CD8-positive, alpha-beta memory T cell (primary cell): ENCODE measurements at places on chromosomes 6 and 20.

DNA sequence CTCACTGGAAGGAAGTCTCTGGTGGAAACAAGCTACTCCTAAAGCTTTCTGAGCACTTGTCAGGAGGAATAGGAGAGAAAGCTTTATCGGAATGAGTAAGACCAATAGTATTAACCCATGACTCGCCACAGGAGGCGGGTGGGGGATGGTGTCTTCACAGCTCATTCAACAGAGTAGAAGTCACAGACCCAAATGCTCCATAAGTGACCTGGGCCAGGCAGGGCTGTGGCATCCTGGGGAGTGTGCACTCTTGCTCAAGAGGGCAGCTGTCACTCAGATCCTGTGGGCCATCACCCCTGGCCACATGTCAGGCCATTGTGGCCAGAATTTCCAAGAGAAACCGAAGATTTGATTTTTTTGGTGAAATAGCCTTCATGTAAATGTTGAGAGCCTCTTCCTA is 116.0 kb downstream of the SYCP2 start:
- no peak for DNase-seq

- DNase-seq, result no peak
These were observed 69.5 kb upstream of the SAMD5 start for GRCh38 chr6:147438758-147439528.

- no peak for DNase-seq
These were observed 104.5 kb upstream of the ASF1A start for GRCh38 chr6:118789419-118789818.

- DNase-seq, result no peak
These were observed 28.2 kb upstream of the ARMC2 start for GRCh38 chr6:108820006-108820405.

DNA sequence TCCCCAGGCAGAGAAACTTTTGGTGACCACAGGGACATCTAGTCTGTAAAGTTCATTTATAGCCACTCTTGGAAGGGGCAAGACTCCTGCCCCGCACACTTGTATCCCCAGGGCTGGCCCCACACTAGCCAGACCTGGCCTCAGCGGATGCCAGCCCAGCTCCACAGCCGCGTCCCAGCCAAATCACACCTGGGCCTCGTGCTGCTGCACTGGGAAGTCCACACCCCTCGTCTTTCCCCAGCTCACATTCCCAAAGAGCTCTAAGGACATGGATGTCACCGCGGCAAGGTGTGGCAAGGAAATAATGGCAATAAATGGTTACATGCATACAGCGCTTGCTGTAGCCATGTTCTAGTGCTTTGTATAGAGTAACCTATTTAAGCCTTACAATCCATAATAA is 8.6 kb downstream of the IP6K3 start:
- no peak for DNase-seq

DNA sequence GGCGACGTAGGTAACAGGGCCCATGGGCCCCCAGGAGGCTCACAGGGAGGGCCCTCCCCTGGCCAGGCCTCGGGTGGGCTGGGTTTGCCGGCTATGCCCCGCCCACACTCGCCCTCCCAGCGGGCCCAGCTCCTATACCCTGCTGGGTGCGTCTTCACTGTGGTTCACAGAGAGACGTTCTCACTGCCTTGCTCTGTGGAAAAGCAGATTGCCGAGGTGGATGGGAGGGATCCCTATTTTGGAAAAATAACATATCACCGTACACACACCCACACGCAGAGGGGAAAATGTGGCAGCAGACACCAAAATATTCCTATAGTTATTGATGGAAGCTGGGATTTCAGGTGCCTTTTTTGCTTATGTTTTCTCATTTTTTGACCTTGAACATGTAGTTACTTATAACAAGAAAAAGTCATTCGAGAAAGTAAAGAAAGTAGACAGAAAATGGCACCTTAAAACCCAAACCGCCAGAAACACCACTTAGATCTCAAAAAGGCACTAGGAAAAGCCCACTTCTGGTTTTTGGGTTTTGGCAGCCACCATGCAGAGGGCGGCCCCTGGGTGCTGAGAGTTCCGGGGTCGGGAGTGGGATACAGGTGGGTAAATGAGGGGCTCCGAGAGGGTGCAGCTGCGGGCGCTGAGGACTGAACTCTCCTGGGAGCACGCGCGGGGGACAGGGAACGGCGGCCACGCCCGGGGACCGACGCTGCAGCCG is 49.4 kb downstream of the TMEM242 start:
- peak; percentile 79 for DNase-seq

GRCh38 chr6:41257369-41258195 is 28.9 kb downstream of the TREM1 start:
- DNase-seq, result no peak

GRCh38 chr6:42314571-42315258 is 97.1 kb upstream of the MRPS10 start:
- DNase-seq, result no peak

DNA sequence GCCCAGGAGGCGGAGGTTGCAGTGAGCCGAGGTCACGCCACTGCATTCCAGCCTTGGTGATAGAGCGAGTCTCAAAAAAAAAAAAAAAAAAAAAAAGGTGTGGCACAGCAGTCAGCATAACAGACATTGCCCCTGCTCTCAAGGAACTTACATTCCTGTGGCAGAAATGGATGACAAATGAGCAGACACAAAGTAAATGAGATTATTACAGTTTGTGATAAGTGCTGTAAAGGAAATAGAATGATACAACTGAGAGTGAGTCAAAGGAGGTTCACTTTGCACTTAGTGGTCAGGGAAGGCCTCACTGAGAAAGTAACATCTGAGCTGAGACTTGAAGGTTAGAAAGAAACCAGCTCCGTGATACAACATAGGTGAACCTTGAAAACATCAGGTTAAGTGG is 36.4 kb downstream of the CEP250 start:
- no peak for DNase-seq

- DNase-seq, result no peak
These were observed 124.4 kb upstream of the NUP153 start for GRCh38 chr6:17831135-17831534.

- DNase-seq, result no peak
These were observed 28.3 kb downstream of the C6orf132 start for GRCh38 chr6:42113936-42114636.

DNA sequence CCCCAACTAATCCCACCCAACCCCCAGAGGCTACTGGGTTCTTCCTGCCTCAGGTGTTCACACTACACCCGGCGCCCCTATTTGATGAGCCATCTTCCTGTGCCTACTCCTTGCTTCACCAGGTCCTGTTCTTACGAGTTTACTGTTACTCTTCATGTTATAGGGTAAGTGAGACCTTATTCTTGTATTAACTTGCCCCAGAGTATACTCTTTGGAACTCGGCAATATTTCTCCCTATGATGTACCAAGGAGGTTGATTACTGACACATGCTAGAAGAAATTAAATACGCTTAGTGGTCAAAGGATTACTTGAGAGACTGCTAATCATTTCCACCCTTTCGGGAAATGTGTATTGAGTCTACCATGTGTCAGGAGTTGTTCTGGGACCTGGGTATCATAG is 8.9 kb downstream of the RING1 start:
- no peak for DNase-seq

DNA sequence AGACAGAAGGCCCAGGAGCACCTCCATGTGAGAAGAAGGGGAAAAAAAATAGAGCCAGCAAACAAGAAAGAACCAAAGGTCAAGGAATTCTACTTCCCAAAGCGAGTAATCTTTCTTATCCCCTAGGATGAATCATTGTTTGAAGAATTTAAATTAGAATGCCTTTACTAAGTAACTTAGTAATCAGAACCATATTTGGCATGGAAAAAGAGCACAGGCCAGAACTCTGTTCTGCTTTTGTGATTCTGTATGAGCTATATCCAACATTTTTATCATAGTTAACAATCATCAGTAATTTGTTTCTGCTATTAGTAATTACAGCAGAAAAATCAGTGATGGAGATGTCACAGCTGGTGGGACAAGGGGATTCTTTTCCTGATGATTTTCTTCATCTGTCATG is 228.8 kb upstream of the FAM83B start:
- no peak for DNase-seq

GRCh38 chr20:51812861-51813260 is 10.5 kb upstream of the SALL4 start:
- no peak for DNase-seq

- no peak for DNase-seq
These were observed 8.0 kb upstream of the SH3BGRL2 start for GRCh38 chr6:79623106-79623505.

DNA sequence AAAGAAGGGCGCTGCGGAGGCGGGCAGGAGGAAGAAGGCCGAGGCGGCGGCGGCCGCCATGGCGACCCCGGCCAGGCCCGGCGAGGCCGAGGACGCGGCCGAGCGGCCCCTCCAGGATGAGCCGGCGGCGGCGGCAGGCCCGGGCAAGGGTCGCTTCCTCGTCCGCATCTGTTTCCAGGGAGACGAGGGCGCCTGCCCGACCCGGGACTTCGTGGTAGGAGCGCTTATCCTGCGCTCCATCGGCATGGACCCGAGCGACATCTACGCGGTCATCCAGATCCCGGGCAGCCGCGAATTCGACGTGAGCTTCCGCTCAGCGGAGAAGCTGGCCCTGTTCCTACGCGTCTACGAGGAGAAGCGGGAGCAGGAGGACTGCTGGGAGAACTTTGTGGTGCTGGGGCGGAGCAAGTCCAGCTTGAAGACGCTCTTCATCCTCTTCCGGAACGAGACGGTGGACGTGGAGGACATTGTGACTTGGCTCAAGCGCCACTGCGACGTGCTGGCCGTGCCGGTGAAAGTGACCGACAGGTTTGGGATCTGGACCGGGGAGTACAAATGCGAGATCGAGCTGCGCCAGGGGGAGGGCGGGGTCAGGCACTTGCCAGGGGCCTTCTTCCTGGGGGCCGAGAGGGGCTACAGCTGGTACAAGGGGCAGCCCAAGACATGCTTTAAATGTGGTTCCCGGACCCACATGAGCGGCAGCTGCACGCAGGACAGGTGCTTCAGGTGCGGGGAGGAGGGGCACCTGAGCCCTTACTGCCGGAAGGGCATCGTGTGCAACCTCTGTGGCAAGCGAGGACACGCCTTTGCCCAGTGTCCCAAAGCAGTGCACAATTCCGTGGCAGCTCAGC is 780 bp downstream of the ZCCHC3 start:
- peak; percentile 13 for DNase-seq

GRCh38 chr20:39660965-39661364 is 698.8 kb downstream of the DHX35 start:
- no peak for DNase-seq

DNA sequence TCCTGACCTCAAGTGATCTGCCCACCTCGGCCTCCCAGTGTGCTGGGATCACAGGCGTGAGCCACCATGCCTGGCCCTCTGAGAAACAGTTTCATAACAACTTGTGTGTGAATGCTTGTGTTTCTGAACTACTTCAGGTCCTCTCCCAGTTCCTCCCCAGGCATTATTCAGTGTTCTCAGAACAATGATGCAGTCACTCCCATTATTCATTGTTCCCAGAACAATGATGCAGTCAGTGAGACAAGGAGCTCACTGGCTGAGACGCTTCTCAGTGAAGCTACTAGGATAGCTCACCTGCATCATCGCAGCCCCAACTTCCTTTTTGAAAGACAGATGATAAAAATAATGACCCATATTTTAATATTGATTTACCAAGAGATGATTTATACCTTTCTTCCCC is 71.5 kb downstream of the NDUFAF5 start:
- DNase-seq, result no peak

DNA sequence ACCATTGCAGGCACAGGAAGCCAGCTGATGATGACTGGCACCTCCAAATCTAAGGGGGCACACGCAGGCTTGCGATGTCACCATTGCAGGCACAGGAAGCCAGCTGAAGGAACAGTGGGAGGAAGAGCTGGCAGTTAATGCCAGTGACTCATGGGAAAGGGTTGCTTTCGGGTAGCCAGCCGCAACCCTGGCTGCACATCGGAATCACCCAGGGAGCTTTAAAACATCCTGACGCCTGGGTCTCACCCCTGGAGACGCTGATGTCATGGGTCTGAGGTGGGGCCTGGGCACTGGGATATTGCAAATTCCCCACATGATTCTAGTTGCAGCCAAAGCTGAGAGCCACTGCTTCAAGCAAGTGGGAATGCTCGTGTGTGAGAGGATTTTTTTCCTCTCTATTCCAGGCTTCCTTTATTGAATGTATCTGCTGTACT is 16.1 kb upstream of the CCN6 start:
- DNase-seq, result no peak

DNA sequence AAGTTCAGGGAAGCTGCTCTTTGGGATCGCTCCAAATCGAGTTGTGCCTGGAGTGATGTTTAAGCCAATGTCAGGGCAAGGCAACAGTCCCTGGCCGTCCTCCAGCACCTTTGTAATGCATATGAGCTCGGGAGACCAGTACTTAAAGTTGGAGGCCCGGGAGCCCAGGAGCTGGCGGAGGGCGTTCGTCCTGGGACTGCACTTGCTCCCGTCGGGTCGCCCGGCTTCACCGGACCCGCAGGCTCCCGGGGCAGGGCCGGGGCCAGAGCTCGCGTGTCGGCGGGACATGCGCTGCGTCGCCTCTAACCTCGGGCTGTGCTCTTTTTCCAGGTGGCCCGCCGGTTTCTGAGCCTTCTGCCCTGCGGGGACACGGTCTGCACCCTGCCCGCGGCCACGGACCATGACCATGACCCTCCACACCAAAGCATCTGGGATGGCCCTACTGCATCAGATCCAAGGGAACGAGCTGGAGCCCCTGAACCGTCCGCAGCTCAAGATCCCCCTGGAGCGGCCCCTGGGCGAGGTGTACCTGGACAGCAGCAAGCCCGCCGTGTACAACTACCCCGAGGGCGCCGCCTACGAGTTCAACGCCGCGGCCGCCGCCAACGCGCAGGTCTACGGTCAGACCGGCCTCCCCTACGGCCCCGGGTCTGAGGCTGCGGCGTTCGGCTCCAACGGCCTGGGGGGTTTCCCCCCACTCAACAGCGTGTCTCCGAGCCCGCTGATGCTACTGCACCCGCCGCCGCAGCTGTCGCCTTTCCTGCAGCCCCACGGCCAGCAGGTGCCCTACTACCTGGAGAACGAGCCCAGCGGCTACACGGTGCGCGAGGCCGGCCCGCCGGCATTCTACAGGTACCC is at the start of gene ESR1:
ESR1 (plus strand) TSS at position 170 of the 858 bp plus-strand sequence; CDS start at position 401, 231 bp downstream.
- DNase-seq, result no peak

GRCh38 chr6:13303668-13304017 is 24.7 kb downstream of the TBC1D7 start:
- no peak for DNase-seq

DNA sequence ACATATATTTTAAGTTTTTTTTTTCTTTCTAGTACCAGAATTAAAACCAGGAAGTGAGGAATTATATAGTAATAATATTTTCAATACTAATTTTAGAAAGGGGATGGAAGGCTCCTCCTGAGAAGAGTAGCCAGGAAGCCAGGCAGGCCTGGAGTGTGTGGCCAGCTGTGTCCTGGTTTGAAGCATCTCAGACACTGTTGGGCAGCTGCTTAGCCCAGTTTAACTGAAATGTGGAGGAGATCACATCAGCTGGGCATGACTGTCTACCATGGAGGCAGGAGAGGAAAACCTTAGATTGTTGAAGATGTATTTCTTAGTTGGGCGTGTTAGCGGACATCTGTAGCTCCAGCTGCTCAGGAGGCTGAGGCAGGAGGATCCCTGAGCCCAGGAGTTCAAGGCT is 142.2 kb downstream of the ARID1B start:
- no peak for DNase-seq

GRCh38 chr20:48224533-48225050 is 439.3 kb upstream of the SULF2 start:
- DNase-seq, result no peak
